ENCODE measurements at places on chromosomes 12 and 14.
A peak's percentile ranks its signal among the peaks of the same experiment; 100 is the strongest.

GRCh38 chr12:30908722-30909348 lies 17.7 kb upstream of the TSPAN11 start:
- peak; percentile 66 for DNase-seq

DNA sequence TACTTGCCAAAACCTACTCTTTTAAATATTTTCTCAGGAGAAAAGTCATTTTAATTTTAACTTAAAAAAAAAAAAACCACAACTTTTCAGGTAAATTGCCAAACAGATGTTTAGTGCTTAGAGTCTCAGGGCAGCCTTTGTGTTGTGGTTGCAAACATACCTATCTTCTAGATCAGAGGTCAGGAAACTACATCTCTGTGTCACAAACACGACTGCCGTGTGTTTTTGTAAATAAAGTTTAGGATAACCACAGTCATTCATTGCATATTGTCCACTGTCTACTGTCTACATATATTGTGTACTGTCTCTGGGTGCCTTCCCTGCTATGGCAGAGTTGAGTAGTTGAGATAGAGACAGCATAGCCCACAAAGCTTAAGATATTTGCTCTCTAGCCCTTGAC lies 48.9 kb downstream of the DYRK2 start:
- no peak for DNase-seq

DNA sequence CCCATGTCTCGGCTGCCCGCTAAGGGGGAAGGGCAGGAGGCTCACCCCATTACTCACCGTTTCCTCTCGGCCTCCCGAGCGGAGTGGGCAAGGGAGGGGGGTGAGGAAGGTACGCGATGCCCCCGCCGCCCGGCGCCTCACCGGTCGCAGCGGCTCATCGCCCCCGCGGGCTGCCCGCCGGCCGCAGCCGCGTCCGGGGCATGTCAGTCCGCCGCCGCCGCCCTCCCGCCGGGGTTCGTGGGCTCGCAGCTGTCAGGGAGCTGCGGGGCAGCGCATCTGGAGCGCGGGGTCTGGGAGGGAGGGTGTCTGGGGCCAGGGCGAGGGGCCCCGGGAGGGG lies 461 bp downstream of the SLC8A3 start:
- DNase-seq = no peak

GRCh38 chr14:61923348-61923747 lies 161.1 kb downstream of the SNAPC1 start:
- DNase-seq = no peak

GRCh38 chr12:62859321-62859737 lies 75.6 kb downstream of the PPM1H start:
- no peak for DNase-seq

DNA sequence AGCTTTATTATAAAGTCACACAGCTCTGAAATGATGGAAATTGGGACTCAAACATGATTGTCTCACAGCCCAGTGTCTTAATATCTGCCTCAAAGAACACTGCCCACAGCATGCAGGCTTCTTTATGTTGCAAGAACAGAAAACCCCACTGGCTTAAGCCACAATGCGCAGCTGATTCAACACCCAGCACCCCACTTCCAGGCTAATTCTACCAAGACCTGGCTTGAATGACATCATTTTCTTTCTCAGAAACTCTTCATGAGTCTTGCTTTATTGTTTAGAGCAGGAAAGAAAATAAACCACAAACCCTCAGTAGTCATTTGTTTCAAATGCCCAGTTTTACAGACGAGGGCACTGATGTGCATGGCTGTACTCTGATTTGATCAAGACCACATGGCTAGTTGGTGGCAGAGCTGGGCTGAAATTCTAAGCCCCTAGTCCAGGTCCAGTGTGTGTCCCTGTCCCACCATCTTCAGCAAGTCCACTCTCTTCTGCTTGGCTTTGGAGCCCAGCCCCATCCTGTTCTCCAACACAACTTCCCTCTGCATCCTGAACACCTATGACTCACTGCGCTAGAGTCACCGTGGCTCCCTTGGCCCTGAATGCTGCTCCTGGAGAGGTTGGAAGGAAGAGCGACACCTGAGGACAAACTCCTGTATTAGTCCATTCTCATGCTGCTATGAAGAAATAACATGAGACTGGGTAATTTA lies 50.3 kb upstream of the SRSF5 start:
- no peak for DNase-seq

- no peak for DNase-seq
These were observed 53.3 kb upstream of the CERS5 start for GRCh38 chr12:50220363-50220995.

GRCh38 chr14:44771496-44771895 lies 190.3 kb downstream of the KLHL28 start:
- DNase-seq = no peak

DNA sequence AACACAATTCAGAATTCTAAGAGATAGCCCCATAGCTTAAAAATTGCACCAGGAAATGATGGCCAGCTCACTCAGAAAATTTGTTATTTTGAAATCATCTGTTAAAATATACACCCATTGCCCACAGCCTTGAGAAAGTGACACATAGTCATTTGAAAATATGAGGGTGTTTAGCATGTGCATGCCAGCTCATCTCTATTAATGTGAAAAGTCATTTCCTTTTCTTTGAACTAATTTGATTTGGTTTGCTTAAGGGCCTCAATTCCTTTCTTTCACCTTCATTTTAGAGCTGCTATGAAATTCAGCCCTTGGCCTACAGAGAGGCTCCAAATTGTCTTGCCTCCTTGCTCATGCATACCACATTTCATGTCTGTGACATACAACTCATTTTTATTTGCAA lies 241.4 kb downstream of the PHLDA1 start:
- no peak for DNase-seq

- no peak for DNase-seq
These were observed 229.0 kb downstream of the SEC23A start for GRCh38 chr14:38873941-38874612.

DNA sequence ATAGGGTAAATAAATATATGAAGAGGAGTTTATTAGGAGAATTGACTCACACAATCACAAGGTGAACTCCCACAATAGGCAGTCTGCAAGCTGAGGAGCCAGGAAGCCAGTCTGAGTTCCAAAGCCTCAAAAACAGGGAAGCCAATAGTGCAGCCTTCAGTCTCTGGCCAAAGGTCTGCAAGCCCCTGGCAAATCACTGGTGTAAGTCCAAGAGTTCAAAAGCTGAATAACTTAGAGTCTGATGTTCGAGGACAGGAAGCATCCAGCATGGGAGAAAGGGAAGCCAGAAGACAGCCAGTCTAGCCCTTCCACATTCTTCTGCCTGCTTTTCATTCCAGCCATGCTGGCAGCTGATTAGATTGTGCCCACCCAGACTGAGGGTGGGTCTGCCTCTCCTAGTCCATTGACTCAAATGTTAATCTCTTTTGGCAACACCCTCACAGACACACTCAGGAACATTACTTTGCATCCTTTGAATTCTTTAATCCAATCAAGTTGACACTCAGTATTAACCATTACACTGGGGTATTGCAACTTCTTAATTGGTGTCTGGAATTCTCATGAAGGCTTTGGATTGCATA lies 736.5 kb upstream of the LMO3 start:
- DNase-seq = no peak

- no peak for DNase-seq
These were observed 126.0 kb downstream of the NTF3 start for GRCh38 chr12:5557906-5558305.

- no peak for DNase-seq
These were observed 1.4 kb upstream of the PKP2 start for GRCh38 chr12:32897687-32898573.

DNA sequence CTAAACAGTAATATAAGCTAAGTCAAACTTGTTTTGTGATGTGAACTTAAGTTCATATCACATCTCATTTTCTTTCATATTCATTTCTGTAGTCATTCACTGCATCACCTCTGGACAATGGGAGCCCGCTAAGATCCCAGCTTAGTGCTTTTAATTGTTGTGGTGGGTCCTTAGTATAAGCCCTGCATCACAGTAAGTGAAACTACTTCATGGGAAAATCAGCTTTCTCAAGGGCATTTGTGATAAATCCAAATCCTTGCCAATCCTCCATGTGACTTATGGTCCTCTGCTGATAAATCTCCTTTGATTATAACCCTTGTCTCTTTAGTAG lies 98.3 kb downstream of the PLEKHA5 start:
- no peak for DNase-seq

- no peak for DNase-seq
These were observed 426.2 kb downstream of the ZFP36L1 start for GRCh38 chr14:68366656-68367055.

GRCh38 chr12:101686176-101686575 lies 11.3 kb upstream of the CHPT1 start:
- DNase-seq = no peak

DNA sequence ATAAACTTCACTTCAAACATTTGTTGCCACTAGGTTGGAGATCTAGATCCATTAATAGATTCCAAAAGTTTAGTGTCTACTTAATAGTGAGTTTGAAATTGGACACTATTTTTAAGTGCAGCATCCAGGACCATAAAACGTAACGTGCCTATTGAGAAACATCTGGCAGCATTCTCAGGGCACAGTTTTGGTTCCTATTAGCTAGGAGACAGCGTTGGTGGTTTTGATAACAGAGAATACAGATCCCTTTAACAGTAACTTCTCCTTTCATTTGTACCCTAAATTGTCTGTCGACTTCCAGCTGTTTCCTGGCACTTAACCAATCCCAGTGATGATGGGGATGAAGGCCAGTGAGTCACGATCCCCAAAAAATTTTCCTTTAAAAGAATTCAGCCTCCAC lies 25.8 kb downstream of the KCNK10 start:
- DNase-seq = no peak

DNA sequence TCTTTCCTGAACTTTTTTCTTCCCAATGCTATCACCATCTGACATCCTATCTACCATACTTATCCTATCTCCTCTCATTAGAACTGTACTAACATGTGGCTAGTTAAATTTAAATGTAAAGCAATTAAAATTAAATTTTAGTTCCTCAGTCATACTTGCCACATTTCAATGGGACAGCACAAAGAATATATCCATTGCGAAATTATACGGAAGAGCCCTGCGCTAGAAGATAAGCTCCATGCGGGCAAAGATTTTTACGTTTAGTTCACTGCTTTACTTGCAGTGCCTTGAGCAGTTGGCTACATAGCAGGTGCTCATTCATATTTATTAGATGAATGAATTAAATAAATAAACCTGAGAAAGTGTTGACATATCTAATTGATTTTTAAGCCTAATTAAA lies 33.1 kb downstream of the SEC23A start:
- no peak for DNase-seq

DNA sequence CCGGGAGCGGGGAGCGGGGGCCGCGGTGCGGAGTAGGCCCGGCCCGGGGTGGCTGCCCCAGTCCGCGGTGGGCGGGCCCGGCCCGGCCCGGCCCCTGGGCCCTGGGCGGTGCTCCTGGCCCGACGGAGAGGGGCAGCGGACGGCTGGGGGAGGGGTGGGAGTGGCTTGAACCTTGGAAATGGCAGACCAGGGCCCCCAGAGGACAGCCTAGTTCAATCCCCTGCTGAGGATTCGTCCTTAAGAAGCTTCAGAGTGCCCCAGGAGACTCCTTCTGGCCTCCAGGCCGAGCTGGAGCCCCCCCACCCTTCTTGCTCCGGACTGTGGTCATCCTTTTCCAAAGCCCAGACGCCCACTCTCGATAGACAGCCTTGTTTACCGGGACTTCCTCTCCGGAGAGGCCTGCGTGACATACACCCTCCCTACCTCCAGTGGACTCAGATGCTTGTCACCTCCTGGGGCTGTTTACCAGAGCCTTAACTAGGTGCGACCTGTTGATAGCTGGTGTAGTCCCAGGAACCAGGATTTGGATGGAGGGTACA lies 458 bp downstream of the KHNYN start:
- DNase-seq = no peak

DNA sequence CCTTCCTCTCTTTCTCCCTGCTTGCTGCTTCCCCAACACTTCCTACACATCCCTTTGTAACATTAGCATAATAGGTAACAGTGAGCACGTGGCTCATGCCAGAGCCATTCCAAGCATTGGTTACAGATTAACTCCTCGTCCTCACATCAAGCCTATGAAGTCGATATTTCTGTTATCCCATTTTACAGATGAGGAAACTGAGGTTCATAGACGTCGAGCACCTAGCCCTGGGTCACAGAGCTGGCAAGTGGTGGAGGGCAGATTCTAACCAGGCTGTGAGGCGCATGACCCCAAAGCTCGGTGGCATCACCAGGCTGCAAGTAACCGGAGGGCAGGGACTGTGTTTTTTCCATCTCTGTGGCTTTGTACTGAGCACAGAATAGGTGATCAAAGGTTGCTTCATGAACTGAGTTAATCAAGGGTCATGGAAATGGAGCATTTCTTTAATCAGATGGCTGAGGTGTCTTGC lies 5.7 kb upstream of the SERPINA1 start:
- DNase-seq = no peak

GRCh38 chr12:116404247-116404646 lies 126.8 kb upstream of the MED13L start:
- no peak for DNase-seq

DNA sequence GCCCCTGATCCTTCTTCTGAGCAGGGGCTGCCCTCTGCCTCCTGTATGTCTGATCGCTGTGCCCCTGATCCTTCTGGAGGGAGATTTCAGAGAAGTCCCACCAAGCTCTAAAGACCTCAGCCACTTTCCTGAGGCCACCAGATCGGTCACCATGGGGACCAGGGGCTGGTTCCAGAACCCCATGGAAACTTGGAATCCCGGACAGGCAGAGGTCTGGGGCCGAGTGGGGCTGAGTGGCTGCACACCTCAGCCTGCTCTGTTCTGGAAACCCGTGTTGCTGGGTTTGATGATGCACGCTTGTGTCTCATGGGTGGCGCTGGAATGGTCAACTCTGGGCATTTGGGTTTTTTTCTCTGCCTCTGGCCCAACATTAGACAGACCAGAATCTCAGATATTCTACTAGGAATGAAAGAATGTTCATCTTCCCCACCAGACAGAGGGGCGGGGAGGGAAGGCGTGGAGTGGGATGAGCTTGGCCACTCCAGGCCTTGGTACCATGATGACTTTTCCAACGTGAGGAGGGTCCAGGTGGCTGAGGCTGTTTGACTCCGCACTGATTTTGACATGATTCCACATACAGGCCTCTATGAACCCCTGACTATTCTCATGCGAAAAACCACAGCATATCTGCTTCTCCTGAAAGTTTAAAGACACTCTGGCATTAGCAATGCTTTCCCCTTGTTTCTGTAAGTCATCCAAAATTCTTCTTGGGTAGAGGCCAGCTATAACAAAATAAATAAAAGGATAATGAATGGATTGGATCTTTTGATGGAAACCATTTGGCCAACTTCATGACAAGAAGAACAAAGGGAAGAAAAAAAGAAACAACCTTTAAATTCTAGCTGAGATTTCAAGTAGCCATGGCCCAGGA lies 114.5 kb downstream of the ADGRD1 start:
- no peak for DNase-seq

- DNase-seq = no peak
These were observed 14.3 kb upstream of the PIP4K2C start for GRCh38 chr12:57576613-57577160.
